Nasal cavity respiratory epithelium epithelial cell of viscerocranial mucosa (primary cell): ENCODE measurements at places on chromosomes 3 and 15. TPM values are rescaled to one million over a fixed set of nuclear protein-coding genes. Genes with fewer than 3 reads are reported as not detected.

CAPN3 gene
- 0.68 and 4.6 TPM in 2 replicates for total RNA-seq

SCN5A gene
- not detected in 2 replicates for total RNA-seq

CADPS gene
- 0.14 TPM in 1 of 2 replicates, not detected in the other for total RNA-seq

HTR3E gene
- not detected in 2 replicates for total RNA-seq

ABHD17C gene
- total RNA-seq, result 25.6 and 45.4 TPM in 2 replicates
